ENCODE measurements at places on chromosomes 13 and 19.

- DNase-seq, result no peak
These were observed 866.7 kb upstream of the SPRY2 start for GRCh38 chr13:81207636-81208035.

- DNase-seq, result no peak
These were observed 4.6 kb downstream of the STARD13 start for GRCh38 chr13:33280923-33281322.

GRCh38 chr13:114043421-114044053, 69.7 kb upstream of the C13orf46 start:
- no peak for DNase-seq

DNA sequence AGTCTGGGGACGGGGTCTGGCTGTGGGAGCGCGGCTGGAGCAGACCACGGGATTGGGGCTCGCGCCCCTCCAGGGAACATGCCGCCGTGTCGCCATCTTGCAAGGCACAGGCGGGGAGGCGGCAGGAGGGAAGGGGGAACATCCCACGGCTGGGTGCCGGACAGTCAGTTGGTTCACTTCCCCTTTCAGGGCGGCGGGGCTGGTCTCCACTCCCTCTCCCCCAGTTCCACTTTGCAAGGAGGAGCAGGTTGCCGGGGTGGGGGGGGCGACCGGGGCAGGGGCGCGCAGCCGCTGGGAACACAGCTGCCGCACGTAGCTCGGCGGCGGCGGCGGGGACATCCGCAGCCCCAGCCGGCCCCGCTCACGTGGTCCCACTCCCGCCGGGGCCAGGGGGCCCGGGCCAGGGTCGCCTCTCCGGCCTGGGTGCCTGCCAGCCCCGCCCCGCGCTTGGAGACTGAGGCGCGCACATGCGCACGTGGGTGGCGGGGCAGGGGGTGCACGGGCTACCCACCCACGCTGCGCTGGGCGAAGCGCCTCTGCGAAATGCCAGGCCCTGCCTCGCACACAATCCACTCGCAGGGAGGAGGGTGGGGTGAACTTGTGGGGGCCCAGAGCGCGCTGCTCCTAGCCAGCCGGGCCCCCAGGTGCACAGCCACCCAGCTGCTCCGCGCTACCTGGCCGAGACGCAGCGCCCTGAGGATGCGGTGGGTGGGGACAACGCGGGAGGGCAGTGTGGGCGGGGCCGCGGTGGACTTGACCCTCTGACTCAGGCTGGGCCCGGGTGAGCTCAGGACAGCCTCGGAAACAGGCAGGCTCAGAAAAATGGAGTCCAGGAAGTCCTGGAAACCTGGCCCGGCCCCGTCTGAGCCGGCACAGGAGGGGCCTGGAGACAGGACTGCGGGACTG, 6.4 kb downstream of the KLF16 start:
- DNase-seq, result no peak

- no peak for DNase-seq
These were observed 4.4 kb downstream of the WASF3 start for GRCh38 chr13:26561651-26562511.

GRCh38 chr19:12841094-12841493, 2.8 kb downstream of the MAST1 start:
- peak; percentile 47 for DNase-seq

DNA sequence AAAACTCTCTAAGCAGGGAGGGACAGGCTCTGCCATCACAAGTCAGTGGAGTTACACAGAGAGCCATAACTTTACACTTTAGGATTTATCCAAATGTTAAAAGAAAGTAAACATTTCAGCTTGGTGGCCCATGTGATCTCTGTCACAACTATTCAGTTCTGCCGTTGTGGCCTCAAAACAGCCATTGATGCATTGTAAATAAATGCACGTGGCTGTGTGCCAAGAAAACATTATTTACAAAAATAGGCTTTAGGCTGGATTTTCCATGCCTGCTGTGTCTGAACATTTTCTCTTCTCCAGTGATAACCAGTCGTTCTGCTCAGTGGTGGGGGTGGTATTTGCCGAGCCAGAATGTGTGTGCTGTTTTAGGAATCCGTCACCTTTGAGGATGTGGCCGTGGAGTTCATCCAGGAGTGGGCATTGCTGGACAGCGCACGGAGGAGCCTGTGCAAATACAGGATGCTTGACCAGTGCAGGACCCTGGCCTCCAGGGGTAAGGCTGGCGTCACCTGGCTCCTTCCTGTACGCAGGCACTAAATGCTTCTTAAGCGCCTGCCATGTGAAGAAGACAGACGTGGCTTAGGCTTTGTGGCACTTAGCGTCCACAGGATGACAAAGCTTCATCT, 4.9 kb downstream of the ZNF333 start:
- DNase-seq, result no peak

All from NCI-H187 (cell line).